ENCODE measurements at places on chromosomes 1 and 21.

- no peak for DNase-seq
Observed at GRCh38 chr1:216075339-216075738, 347.9 kb downstream of the USH2A start.

GRCh38 chr1:75725266-75725665, 757 bp downstream of the ACADM start:
- no peak for DNase-seq

DNA sequence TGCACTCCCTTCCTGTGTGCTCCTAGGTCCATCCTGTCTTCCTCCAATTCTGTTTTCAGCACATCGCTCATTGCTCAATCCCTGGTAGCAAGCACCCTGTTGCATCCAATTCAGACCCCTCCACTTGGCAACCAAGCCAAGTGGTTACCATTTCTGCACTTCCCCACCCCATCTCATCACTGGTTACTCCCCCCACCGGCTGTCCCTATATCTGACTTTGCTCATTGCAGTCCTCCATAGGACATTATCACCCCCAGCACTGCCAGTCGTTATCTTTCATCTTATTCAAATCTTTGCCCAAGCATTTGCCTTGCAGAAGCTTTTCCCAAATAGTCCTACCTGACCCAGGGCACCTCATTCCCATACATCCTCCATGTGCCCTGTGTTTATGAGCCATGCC, 2.1 kb upstream of the TMEM9 start:
- no peak for DNase-seq

DNA sequence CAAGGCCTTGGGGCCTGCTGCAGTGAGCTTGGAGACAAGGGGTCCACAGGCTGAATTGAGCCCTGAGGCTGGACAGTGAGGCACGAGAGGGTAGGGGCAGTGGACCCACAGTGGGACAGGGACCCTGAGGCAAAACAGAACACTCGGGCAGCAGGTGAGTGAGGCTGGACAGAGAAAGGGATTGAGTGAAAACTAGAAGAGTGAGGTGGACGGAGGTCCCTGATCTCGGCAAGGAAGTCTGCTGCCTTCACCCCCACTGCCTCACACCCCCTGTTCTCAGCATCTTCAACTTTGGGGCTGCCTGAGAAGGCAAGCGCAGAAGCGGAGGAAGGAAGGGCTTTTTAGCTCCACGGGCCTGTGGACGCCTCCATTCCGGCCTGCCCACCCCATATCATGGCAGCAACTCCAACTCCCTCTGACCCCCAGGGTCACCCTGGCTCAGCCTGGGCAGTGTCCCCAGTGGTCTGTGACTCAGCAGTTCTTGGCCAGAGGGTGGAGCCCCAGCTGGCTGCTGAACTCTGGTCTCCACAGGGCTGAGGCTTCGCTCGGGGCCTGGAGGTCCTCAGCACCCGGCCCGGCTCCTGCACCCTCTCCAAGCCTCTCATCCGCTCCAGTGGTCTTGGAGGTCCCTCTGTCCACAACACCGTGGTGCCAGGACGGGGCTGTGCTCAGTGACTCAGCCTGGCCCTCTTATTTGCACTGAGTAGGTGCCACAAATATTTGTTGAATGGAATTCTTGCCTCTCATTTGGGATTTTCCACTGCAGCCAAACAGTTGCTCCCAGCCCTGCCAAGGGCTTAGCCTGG, 60.0 kb upstream of the EPS8L3 start:
- no peak for DNase-seq

- DNase-seq = peak; percentile 50
Observed at GRCh38 chr1:224433041-224433691, 1.4 kb downstream of the WDR26 start.

- DNase-seq = no peak
Observed at GRCh38 chr1:203521074-203521794, 27.3 kb downstream of the OPTC start.

GRCh38 chr1:99268021-99268420, 3.7 kb downstream of the PLPPR4 start:
- DNase-seq = no peak

GRCh38 chr1:101365186-101365585, 128.4 kb downstream of the S1PR1 start:
- DNase-seq = no peak

DNA sequence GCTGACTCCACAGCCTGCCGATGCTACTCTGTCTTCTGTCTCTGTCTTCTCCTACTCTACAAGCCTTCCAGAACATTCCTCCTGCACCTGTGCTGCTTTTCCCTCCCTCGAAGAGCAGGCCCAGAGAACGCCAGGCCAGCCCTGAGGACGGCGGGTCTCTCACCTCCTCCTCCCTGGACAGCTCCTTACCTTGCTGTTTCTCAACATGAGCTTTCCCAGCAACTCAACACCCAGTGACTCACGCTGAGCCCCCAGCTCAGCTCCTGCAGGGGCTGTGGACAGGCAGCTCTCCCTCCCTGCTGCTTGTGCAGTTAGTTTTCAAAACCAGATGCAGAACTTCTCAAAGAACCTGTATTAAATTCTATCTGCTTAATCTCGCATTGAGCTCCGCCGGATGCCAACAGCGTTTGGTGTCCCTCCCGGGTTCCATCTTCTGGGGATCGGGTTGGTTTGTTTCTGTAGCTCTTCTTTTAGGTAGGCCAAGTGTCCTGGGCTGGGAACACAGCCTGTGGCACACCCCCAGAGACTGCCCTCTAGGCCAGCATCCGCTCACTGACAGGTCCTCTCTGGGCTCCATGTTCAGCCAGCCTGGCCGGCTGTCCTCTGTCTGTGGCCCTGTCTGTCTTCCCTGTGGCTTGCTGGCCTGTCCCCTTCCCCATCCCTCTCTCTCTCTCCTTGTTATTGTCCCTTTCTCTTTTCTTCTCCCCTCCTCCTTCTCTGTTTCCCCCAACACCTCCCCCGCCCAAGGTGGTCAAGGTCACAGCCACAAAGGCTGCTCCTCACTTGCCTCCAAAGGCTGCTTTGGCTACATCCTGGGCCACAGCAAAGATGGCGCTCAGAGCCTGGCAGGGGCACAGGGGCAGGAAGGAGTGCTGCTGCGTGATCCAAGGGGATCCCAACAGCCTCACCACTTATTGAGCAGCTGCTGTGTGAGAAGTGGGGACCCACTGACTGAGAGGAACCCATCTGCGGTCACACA, 391.0 kb downstream of the MATN1 start:
- no peak for DNase-seq

DNA sequence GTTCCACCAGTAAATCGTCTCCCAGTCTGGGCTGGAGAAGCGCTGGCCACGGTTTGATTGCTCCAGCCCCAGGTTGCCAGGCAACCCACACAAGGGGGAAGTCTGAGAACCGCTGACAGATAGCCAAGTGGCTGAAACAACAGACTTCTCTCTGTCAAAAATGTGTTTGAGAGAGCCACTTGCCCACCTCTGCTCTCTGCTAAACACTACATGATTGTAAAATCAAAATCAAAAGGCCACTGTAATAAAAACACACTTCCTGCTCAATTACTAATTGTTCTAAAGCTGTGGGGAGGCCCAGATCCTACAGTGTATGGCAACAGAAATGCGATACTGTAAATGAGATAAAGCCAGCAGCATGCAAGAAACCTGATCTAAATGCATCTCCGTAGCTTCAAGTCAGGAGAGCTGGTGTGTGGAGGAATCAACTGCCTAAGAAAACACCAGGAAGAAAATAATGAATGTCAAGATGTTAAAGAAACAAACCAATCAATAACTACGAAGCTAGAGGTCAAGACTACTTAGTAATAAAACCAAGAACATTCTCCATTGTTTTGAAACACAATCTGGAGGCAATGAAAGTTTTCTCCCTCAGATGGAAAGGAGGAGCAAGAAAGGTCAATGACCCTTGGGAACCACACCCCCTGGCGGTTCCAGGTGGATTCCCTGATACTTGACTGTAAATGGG, 121.2 kb downstream of the SLC45A1 start:
- DNase-seq = no peak

DNA sequence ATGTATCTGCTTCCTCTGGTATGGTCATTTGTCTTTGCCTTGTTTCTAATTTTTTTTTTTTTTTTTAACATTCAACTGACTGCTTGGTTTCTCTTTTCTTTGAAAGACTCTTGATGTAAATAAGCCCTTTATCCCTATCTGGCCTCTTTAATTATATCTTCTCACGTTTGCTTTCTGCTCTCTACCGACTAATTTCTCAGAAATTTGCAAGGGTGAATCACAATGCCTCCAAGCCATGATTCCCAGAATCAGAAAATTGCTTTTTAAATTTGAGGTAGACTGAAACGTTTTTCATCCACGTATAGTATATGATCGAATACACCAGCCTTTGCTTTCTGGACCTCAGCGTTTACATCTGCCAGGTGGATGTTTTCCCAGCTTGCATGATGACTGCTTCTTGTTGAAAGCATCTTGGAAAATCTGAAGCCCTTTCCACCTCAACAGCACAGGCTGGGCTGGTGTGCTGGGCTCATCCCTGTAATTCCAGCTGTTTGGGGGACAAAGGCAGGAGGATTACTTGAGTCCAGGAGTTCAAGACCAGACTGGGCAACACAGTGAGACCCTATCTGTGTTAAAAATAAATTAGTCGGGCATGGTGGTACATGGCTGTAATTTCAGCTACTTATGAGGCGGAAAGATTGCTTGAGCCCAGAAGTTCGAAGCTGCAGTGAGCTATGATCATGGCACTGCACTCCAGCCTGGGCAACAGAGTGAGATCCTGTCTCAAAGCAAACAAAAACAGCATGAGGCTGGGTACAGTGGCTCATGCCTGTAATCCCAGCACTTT, 35.0 kb upstream of the GPR137B start:
- DNase-seq = no peak

- DNase-seq = no peak
Observed at GRCh38 chr1:4133297-4133938, 233.3 kb upstream of the C1orf174 start.

GRCh38 chr1:86227026-86227425, 70.5 kb upstream of the COL24A1 start:
- no peak for DNase-seq

- DNase-seq = no peak
Observed at GRCh38 chr1:225685476-225686176, 32.7 kb upstream of the ENAH start.

GRCh38 chr21:43337901-43338655, 88.9 kb downstream of the SIK1 start:
- no peak for DNase-seq

GRCh38 chr1:210565306-210565705, 236.6 kb downstream of the HHAT start:
- no peak for DNase-seq

- DNase-seq = no peak
Observed at GRCh38 chr1:82042306-82043060, 241.7 kb downstream of the ADGRL2 start.

DNA sequence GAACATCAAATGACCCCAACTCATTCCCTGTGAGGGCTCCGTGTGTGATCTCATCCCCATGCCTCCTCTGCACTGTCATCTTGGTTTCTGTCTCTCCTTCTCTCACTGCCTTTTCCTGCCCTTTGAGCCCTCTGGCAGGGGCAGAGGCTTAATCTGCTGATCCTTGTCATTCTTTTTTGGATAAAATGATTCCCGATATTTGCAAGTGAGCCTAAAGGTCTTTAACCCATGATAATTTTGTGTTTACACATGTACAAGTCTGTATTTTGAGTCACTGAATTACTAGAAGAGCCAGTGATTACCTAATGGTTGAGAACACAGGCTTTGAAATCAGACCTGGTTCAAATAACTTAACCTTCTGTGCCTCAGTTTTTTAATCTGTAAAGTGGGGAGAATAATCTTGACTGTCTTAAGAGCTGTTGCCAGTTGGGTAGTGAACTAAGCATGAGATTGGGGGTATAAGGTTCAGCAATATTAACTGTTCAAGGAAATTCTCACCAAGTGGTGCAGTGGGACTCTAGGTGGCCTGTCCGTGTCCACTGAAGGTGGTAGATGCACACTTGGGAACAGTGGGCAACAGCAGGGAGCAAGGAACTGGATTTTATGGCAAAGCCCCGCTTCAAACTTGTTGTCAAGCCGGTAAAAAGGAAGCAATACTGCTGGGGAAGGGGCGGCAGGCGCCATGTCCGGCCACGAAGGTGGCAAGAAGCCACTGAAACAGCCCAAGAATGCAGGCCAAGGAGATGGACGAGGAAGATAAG, 1.6 kb downstream of the ECHDC2 start:
- no peak for DNase-seq

DNA sequence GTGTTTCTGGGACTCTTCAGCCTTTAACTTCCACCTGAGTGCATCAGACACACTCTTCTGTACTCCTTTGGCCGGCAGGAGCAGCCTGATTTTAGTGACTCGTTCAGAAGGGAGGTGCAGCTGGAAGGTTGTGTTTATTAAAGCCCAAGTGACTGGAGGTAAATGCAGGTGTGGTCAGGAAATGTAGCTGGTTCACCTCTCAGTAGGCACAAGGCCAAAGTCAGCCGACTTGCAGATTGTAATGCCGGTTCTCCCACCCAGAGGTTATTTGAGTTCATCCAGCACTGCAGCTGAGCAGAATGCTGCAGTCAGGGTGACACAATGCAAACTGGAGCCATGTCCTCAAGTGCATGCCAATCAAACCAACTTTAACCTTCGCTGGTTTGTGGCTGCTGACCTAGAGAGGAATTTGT, 91.5 kb downstream of the SPATA46 start:
- DNase-seq = no peak

DNA sequence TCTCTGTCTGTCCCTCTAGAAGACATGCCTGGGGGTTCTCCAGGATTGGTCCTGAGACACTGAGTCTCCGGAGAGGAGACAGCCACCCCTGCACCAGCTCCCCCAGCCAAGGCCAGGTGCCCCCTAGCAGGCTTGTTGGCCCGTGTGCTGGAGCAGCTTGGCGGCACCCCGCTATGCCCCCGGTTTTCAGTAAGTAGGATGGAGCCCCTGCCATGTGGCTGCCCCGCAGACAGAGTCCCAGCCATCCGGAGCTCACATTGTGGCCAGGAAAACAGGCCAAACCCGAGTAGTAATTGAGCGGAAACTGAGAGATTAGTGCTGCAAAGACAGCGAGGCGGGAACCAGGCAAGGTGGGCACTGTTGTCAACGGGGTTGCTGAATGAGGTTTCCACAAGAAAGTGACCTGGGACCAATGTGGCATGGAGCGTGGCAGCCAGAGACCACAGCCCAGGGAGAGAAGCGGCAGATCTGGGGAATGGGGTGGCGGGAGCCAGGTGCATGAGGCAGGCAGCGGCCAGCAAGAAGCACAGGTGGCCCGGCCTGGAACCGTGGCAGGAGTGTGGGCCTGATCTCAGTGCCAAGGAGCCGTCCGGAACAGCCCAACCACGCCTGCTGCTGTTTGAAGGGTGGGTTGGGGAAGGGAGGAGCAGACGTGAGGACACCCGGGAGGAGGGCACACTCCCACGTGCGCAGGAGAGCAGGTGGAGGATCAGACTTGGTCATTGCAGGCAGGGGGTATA, 137.4 kb upstream of the VAMP3 start:
- no peak for DNase-seq

GRCh38 chr21:41819856-41820281, 53.0 kb upstream of the RIPK4 start:
- DNase-seq = no peak

DNA sequence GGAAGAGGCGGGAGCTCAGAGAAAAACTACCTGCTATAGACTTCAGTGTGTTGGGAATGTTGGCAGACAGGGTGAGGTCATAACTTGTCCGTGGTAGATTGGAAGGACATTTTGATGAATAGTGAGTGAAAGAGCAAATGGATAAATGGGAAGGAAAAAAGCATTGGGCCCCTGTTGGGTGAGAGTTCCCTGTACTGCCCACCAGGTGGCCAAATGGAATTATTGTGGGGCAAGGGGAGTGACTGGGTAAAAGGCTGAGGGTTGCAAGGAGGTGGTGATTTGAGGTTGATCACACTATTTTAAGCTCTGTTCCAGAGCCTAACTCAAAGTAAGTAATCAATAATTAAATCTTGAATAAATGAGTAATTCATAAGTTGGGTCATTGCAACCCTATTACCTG, 60.4 kb downstream of the MRPS6 start:
- DNase-seq = no peak

Data from CD4-positive, alpha-beta T cell treated with Interleukin-21 for 1 hour (primary cell).